ENCODE measurements at places on chromosomes 13 and 19. TPM values are rescaled to one million over a fixed set of nuclear protein-coding genes. Genes with fewer than 3 reads are reported as not detected.

The F7 gene
- total RNA-seq: not detected

DNA sequence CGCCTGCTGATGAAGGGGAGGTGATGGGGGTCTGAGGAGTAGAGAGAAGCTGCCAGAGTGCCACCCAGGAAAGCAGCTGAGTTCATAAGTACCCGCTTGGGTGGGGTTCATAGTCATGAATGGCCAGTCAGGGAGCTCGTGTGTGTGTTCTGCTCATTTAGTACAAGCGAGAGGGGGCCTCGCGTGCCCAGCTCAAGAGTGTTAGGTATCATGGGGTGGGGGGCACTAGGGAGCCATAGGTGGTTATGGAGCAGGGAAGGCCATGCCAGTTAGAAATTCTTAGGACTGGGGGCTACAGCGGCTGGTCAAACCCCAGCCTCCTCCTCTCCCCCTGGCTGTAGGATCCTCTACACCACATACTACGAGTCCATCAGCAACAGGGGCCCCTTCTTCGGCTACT is 46.8 kb downstream of the CD320 start:
- no peak for DNase-seq

DNA sequence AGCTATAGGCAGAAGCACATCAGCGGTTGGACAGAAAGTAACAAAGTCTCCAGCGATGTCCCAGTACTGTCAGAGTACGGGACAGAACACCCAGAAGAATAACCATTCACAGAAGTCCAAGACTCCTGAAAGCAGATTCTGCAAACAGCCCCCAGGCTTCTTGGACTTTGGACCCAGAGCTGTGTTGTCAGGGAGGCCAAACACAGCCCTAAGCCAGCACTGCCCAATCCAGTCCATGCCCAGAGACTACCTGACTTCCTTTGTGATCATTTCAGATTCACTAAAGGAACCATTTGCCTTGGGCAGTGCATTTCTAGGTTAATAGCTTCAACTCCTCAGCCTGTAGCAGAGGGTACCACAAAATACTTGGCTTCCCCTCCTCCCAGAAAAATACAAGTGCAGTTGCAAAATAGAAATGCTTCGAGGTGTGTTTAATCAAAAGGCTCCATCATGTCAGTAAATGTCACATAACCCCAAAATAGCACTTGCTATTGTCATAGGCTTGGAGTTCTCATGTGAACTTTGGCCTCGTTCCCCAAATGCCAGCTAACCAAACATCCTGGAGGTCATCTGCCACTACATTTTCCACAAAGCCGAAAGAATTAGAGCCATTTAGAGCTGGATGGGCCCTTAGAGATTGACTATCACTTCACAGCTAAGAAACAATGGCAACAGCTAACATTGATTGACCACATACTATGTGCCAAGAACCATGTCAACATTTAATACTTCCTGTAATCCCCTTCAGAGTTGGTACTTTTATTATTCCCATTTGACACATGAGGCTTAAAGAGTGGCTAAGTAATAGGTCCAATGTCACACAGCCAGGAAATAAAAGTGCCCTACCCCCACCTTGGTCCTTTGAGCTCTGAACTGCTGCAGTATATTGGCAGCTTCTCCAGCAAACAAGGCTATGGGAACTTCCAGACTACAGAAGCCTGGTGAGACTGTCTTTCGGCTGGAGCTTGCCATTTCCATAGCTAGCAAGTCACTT is 329.9 kb downstream of the FOXO1 start:
- DNase-seq: no peak

DNA sequence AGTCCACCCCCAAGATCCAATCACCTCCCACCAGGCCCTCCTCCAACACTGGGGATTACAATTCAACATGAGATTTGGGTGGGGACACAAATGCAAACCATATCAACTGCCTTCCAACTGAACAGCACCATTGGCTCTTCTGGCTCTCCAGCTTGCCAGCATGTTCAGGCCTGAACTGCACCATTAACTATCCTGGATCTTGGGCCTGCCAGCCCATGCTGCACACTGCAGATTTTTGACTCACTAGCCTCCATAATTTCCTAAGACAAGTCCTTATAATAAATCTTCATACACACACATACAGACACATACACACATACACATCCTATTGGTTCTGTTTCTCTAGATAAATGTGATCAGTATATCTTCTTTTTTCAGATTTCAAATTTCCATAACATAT is 737.1 kb upstream of the SPRY2 start:
- no peak for DNase-seq

Data from HCT116 (cell line).